Activated CD8-positive, alpha-beta memory T cell treated with anti-CD3 and anti-CD28 coated beads for 4 hours (primary cell): ENCODE measurements at places on chromosomes 13 and 19.

DNA sequence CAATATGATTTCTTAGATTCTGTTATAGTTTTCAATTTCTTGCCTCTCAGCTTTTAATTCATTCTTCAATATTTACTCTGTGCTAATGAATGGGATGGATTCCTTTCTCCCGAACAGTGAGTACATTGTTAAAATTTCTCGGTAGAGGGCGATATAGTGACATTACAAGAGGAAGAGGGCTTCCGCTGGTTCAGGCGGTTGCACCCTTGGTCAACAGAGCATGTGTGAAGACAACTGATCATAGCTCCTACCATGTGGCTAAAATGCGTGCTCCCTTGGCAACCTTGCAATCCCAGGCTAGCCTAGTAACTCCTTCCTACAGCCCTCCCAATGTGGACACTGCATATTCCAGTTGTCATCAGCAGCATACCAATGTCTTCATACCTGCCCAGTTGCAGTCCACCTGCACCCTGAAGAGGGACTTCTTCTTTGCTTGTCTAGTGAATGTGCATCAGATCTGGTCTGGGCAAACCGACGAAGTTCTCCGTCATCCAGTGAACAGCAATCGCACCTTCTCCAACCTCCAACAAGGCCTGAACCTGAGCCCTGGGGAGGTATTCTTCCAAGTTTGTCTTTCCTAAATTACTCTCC lies 653.0 kb upstream of the GPC6 start:
- no peak for DNase-seq

DNA sequence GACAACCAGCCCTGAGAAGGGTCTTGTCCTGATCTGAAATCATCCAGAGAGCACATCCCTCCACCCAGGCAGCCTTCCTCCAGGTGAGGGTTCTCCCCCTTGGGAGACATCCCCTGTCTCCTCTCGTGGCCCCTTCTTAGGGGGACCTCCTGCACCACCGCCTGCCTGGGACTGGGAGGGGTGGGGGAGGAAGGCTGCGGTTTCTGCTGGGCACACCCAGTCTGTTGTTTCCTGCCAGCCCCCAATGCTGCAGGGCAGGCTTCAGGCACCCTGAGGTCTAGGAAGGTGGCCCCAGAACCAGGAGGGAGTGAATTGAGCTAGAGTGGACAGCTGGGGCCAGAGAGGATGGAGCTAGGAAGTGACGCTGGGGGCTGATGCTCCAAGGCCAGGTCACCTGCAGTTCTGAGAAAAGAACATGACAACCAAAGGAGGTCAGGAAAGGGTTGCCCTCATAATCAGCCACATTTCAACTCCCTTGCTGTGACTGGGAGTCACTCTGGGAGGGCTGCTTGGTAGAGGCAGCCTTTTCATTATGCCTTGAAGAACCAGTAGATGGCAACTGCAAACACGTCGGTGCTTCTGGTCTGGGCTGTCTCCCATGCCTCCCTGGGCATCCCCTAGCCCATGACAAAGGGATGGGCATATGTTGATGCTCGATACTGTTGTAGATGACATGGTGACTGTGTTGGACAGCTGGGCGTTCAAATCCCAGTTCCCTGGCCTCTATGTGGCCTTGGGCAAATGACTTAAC lies 1.4 kb downstream of the ARHGEF18 start:
- DNase-seq, result no peak

DNA sequence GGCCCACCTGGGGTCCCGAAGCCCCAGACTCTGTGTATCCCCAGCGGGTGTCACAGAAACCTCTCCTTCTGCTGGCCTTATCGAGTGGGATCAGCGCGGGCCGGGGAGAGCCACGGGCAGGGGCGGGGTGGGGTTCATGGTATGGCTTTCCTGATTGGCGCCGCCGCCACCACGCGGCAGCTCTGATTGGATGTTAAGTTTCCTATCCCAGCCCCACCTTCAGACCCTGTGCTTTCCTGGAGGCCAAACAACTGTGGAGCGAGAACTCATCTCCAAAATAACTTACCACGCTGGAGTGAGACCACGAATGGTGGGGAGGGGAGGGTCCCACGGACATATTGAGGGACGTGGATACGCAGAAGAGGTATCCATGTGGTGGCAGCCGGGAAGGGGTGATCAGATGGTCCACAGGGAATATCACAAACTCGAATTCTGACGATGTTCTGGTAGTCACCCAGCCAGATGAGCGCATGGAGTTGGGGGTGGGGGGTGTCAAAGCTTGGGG lies 1.0 kb upstream of the ICAM5 start:
- DNase-seq, result no peak

- DNase-seq, result no peak
These were observed 14.7 kb downstream of the C13orf46 start for GRCh38 chr13:113959198-113959597.

- no peak for DNase-seq
These were observed 12.5 kb downstream of the IL12RB1 start for GRCh38 chr19:18074192-18074591.

GRCh38 chr13:43428545-43429296 lies 358.1 kb downstream of the ENOX1 start:
- no peak for DNase-seq

DNA sequence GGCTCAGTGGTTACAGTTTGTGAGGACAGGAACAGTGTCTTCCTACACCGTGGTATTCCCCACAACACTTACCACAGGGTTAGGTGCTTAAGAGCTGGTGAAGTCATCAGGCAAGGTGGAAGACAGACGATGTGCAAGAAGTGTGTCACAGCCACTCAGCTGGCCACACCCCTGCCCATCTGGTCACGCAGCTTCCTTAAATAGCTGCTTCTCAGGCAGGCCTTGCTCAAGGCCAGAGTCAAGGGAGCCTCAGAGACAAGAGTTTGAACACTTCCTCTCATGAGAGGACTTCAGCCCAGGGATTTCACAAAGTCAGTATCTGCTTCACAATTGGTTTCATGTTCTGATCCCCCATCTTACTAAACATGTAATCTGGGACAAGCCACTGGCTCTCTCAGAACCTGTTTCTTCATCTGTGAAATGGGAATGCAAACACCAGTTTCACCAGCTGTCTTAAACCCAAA lies 80.3 kb upstream of the FRY start:
- no peak for DNase-seq

- no peak for DNase-seq
These were observed 8.3 kb downstream of the OBI1 start for GRCh38 chr13:78650717-78651083.

- DNase-seq, result no peak
These were observed 997 bp upstream of the ZNF446 start for GRCh38 chr19:58474997-58475713.

GRCh38 chr13:94286581-94286980 lies 192.9 kb downstream of the DCT start:
- no peak for DNase-seq

GRCh38 chr13:110529522-110530311 lies 31.8 kb downstream of the RAB20 start:
- no peak for DNase-seq

- no peak for DNase-seq
These were observed 11.8 kb downstream of the SERP2 start for GRCh38 chr13:44385401-44385800.

- DNase-seq, result no peak
These were observed 1175.8 kb upstream of the MIR17HG start for GRCh38 chr13:90171649-90172048.
